ENCODE measurements at places on chromosomes 13 and 19. TPM values are rescaled to one million over a fixed set of nuclear protein-coding genes. Genes with fewer than 3 reads are reported as not detected.

Gene MAP4K1
- not detected for total RNA-seq

Gene MCEMP1
- not detected for total RNA-seq

Gene KIR3DL2
- not detected for total RNA-seq

Gene FXYD1
- not detected for total RNA-seq

Gene LYPD3
- 0.51 TPM for total RNA-seq

Gene NLRP4
- not detected for total RNA-seq

Gene TTYH1
- under 0.01 TPM for total RNA-seq

Measured in dermis microvascular lymphatic vessel endothelial cell (primary cell).